ENCODE measurements at places on chromosomes 13 and 19. TPM values are rescaled to one million over a fixed set of nuclear protein-coding genes. Genes with fewer than 3 reads are reported as not detected.

SYDE1 gene
- 12.2 TPM for total RNA-seq

RASIP1 gene
- total RNA-seq = 1.3 TPM

GPR12 gene
- total RNA-seq = not detected

C19orf81 gene
- total RNA-seq = not detected

DDX39A gene
- total RNA-seq = 28.8 TPM

RFPL4A gene
- total RNA-seq = not detected

EXOC3L2 gene
- under 0.01 TPM for total RNA-seq

MEIOSIN gene
- total RNA-seq = not detected

SBK2 gene
- total RNA-seq = not detected

ZNF667 gene
- 3.6 TPM for total RNA-seq

MPV17L2 gene
- 6.0 TPM for total RNA-seq

FEM1A gene
- total RNA-seq = 9.0 TPM

All from smooth muscle cell of bladder (primary cell).